ENCODE measurements at places on chromosomes 3 and 15. TPM values are rescaled to one million over a fixed set of nuclear protein-coding genes. Genes with fewer than 3 reads are reported as not detected.

GRCh38 chr15:69017978-69018377 lies 3.5 kb downstream of the NOX5 start:
- no peak overlapping the region for H3K27ac ChIP-seq
- no peak overlapping the region for H3K4me3 ChIP-seq
- no peaks in the 10 kb centered on the region for H3K27me3 ChIP-seq
- H3K36me3 ChIP-seq, result no peaks in the 10 kb centered on the region
- peaks cover 4% of the 10 kb centered on the region for H3K4me1 ChIP-seq

DNA sequence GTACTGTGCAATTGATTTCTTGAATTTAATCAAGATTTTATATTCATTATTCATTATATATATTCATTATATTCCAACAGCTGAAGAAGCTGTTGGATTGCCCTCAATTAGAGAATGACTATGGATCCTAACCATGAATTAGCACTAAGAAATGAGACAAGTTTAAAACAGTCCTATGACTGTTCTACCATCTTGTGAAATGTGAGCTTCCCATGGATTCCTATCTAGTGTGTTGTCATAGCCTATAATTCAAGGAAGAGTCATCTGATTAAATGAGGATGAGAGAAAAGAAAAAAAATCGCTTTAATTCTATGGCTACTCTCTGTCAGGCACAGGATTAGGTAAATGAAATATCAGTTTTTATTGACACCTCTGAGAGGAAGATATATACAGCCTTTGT lies 696.6 kb upstream of the NAALADL2 start:
- H3K27ac ChIP-seq, result no peak overlapping the region
- H3K27me3 ChIP-seq, result no peaks in the 10 kb centered on the region
- H3K36me3 ChIP-seq, result no peaks in the 10 kb centered on the region
- H3K4me1 ChIP-seq, result peaks cover 6% of the 10 kb centered on the region

GRCh38 chr3:141259821-141260629 lies 28.4 kb downstream of the PXYLP1 start:
- no peaks in the 10 kb centered on the region for H3K36me3 ChIP-seq
- H3K27ac ChIP-seq, result no peak overlapping the region
- DNase-seq, result no peak
- no peaks in the 10 kb centered on the region for H3K4me1 ChIP-seq
- no peak overlapping the region for H3K4me3 ChIP-seq
- H3K27me3 ChIP-seq, result no peaks in the 10 kb centered on the region

GRCh38 chr3:114194750-114195149 lies 15.9 kb upstream of the DRD3 start:
- no peak for DNase-seq
- no peaks in the 10 kb centered on the region for H3K4me1 ChIP-seq
- H3K27me3 ChIP-seq, result no peaks in the 10 kb centered on the region
- no peak overlapping the region for H3K27ac ChIP-seq
- H3K4me3 ChIP-seq, result no peak overlapping the region

- DNase-seq, result no peak
- no peaks in the 10 kb centered on the region for H3K36me3 ChIP-seq
- H3K4me3 ChIP-seq, result no peak overlapping the region
- no peaks in the 10 kb centered on the region for H3K27me3 ChIP-seq
- peaks cover 6% of the 10 kb centered on the region for H3K4me1 ChIP-seq
- no peak overlapping the region for H3K27ac ChIP-seq
These were observed 46.6 kb upstream of the CD47 start for GRCh38 chr3:108137460-108137814.

DNA sequence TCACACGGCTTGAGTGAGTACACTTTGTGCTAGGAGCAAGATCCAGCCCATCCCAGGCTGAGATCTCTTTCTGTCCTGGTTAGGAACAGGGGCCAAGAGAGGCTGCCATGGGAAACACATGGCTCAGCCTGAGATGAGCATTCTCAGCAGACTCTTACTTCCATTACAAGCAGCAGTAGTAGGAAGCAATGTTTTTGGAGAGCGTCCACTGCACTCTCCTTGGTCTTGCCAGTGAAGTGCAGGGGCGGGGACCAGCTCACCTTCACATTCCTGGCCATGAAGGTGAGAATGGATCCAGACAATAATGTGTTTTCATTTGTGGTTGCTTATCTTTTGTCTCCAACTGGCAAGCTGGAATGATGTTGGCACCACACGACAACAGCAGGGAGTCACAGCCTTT lies 24.7 kb downstream of the ZNF80 start:
- H3K36me3 ChIP-seq, result no peaks in the 10 kb centered on the region
- H3K4me3 ChIP-seq, result no peak overlapping the region
- no peak for DNase-seq
- H3K27me3 ChIP-seq, result no peaks in the 10 kb centered on the region
- H3K27ac ChIP-seq, result no peak overlapping the region

DNA sequence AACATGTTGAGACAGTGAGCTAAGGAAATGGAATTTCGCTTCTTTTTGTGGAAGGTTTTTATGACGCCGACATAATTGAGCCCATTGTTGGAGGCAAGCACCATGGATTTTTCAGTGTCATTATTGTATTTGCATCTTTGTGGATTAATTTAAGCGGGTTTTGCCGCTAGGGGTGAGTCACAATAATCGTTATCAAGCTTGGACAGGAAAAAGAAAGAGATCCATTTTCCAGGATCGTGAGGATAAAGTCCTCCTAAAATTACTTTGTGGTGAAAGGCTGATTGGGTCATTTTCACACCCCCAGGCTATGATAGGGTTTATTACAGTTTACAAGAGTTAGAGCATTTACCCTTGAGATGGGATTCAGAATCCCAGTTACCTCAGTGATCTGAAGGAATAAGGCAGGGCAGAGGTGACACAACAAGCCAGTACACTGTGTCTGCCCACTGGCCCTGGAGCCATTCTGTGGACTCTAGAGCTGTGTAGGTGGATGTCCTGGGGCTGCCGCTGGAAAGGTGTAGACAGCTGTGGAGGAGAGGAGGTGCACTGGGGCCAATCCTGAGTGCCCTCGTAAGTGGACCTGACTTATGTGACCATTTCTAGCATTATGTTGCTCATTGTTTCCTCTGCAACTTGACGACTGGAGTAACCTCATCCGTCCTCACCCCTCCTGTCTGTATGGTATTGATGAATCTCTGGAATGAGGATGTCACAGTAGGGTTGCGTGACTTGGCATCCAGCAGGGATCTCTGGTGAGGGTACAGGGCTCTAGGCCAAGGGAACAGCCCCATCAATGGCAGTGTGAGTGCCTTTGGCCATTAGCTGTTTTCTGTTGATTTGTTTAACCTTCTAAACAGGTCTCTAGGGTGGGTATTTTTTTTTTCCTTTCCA lies 370.1 kb downstream of the LRTM1 start:
- no peaks in the 10 kb centered on the region for H3K27me3 ChIP-seq
- H3K36me3 ChIP-seq, result no peaks in the 10 kb centered on the region
- H3K27ac ChIP-seq, result no peak overlapping the region
- no peak for DNase-seq
- H3K4me3 ChIP-seq, result no peak overlapping the region
- no peaks in the 10 kb centered on the region for H3K4me1 ChIP-seq

DNA sequence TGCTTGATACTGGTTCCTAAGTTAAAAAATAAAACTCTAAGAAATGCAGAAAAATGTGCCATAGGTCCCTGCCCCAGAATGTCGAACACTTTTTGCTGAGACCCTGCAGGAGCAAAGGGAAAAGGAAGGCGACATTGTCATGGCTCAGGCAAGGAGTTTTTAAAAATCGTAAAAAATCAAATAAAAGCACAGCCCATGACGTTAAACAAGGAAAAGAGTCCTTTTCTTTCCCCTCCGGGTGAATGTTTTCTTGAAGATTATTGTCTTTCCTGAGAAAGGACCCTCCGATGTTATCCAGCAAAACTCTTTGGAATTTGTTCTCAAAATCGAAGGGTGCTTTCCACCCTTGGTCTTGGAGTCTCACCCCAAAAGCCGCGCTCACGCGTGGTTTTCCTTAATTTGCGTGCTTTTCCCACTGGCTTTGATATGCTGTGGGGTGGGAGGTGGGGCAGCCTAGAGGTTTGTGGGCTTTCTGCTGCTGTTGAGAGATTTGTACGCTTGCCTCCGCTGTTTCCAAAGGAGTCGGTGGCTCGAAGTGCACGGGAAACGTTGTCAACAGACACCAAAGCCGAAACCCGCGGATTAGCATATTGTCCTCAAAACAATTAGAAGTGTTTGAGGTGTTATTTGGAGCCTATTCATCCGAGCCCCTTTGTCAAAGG lies 2.9 kb downstream of the SOX14 start:
- no peaks in the 10 kb centered on the region for H3K36me3 ChIP-seq
- H3K4me1 ChIP-seq, result peaks cover 66% of the 10 kb centered on the region
- H3K27me3 ChIP-seq, result peaks cover 99% of the 10 kb centered on the region

Gene PDCD10
- 108 TPM for total RNA-seq

Gene WNT5A
- total RNA-seq, result 4.0 TPM

Gene SUSD5
- total RNA-seq, result 4.3 TPM

Gene RARB
- 0.14 TPM for total RNA-seq
